ENCODE measurements at places on chromosomes 6 and 20.

- DNase-seq = no peak
Measured at GRCh38 chr6:142985281-142985680, 40.3 kb upstream of the HIVEP2 start.

GRCh38 chr6:106279179-106279578 is 46.4 kb downstream of the ATG5 start:
- no peak for DNase-seq

GRCh38 chr6:81863123-81863522 is 110.6 kb upstream of the TENT5A start:
- no peak for DNase-seq

GRCh38 chr6:155274106-155274505 is 10.3 kb downstream of the CLDN20 start:
- DNase-seq = no peak

DNA sequence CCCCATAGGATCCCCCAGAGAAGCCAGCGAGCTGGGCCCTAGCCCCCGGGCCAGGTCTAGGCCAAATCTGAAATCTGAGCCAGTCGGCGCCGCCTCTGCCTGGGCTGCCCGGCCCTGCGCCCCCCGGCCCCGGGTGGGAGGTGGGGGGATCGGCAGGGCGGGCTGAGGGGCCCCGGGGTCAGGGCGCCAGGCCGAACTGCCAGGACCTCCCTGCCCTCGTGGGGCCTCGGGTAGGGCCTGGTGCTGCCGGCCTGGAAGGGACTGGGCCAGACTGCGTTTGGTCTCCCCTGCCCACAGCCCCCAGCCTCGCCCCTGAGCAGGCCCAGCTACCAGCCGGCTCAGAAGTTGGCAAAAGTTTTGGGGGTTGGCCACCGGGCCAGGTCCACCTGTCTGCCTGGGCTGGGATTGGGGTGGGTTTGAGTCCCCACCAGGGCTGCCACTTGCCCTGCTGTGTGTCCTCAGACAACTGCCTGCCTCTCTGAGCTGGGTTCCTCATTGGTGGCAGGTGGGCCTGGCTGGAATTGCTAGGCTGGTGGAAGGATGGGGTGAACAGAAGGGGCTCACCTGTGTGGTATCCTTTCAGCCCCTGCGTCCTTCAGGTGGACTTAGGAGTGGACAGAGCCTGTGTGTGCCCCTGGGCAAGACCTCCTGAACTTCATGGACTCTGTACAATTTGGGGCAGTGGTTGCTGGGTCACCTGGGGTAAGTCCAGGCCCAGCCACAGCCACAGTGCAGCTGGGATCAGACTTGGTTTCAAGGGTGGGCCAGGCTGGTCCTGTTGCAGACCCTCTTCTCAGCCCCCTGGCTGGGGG is 801 bp downstream of the SRC start:
- DNase-seq = no peak

DNA sequence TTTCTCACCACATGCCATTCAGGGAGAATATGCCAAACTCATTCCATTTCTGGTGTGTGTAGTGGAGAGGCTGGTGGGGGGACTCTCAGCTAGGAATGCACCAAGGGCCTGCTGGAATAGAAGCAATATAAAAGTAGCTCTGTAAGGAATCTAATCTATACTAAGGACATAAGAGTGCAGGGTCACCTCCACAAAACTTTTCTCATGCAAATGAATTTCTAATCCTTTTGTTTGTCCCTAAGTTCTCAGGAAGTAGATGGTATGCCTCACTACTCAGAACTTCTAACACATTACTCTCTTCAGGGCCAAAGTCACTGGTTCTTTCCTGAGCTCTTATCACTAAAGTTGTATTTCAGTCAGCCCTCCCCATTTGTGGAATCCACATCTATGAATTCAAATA is 427.2 kb downstream of the C6orf118 start:
- DNase-seq = no peak

GRCh38 chr6:44043479-44044153 is 83.6 kb downstream of the MRPL14 start:
- no peak for DNase-seq

GRCh38 chr6:120260636-120261035 is 911.1 kb upstream of the MAN1A1 start:
- DNase-seq = no peak

DNA sequence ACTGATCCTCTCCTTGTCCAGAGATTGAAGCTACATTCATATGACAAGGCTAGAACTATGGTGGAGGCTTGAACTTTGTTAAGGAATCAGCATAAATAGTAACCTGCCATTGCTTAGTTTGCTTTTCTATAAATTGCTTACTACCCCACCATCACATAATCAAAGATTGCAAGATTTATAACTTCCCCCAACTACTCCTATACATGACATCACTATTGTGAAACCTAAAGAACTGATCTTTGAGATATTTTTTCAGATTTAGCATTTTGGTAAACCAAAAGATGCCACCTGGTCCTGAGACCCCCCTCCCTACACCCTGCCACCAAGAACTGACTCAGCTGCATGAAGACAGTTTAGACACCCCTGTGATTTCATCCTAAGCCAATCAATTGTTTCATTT is 385.3 kb downstream of the CDC5L start:
- no peak for DNase-seq

DNA sequence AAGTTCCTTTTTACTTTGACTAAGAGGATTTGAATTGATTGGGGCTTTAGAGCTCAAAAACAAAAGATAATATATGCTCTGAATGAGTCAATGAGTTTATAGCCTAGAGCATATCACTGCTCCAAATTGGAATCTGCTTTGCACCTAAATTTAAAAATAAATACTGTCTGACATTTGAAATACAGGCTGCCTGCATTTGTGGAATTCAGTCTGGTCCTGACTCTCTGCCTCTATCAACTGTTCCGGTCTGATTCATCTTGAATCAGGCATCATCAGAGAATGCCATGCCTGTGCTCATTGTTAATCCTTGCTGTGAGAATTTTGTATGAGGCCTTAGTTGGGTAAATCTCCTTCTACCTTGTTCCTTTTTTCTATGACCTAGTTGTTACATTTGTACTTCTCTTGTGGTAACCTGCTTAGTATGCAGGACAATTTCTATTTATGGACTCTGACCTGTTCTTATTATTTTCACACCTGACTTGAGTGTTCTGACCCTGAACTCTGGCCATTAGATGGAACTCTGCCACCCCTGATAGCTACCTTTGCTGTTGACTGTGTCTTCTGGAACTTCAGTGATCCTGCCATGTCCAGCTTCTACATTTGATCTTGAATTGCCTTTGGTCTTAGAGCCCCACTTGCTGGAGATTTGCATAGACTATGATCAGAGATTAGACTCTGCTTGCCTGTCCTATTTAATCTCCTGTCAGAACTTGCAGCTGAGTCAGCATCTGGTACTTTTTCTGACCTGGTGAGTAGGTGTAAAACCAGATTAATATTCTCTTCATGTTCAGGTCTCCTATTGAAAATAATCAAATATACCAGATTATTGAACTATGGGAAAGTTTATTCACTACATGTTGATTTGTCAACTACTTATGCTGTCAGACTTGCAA is 442.7 kb upstream of the HS3ST5 start:
- DNase-seq = no peak

Data from T-helper 2 cell (primary cell).